ENCODE measurements at places on chromosomes 7 and 10. TPM values are rescaled to one million over a fixed set of nuclear protein-coding genes. Genes with fewer than 3 reads are reported as not detected.
A peak's percentile ranks its signal among the peaks of the same experiment; 100 is the strongest.

DNA sequence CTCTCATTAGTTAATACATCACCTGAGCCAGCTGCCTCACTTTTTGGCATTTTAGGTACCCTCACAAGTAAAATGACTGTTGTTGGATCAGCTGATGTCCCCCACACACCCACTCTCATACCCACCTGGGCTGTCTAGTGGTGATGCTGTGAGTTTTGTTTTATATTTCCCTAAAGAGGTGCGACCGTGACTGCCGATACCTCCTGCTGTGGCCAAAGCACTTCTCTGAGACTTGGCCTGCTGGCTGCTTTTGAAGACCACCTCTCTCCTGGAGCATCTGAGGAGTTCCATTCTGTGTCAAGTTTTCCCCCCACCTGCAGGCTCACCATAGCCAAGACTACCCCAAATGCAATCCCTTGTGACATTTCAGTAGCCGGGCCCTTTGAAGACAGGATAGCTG is 6.4 kb upstream of the ACSL5 start:
- H3K36me3 ChIP-seq = no peaks in the 10 kb centered on the region
- no peak overlapping the region for H3K27ac ChIP-seq
- no peaks in the 10 kb centered on the region for H3K27me3 ChIP-seq
- H3K4me3 ChIP-seq = no peak overlapping the region

- no peaks in the 10 kb centered on the region for H3K27me3 ChIP-seq
- no peak overlapping the region for H3K27ac ChIP-seq
- peaks cover 17% of the 10 kb centered on the region for H3K36me3 ChIP-seq
- DNase-seq = no peak
- H3K4me3 ChIP-seq = no peak overlapping the region
Measured at GRCh38 chr10:100522107-100522801, 2.6 kb upstream of the SEC31B start.

DNA sequence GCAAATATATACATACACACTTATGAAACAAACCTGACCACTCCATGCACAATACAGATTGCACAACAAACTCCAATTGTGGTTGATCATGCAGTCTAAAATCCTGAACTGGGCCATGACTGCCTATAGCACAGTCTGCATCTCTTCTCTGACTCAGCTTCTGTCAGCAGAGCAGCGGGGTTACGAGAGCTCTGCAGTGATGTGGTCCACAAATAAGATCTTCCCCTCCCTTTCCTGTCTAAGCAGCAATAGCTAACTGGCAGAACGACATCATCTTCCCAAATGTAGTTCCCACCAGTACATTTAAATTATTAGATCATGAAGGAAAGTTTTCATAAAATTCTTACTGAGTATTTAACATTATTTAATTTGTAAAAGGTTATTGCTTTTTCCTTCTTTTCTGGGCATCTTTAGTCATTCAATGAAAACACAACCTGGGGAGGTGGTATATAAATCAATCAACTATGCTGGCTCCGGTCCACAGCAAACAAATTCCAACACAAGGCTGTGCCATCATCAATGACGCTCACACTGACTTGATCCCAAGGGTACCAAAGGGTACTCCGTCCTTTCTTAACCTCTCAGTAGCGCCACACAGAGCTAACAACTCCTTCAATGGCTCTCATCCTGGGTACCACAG is 17.1 kb downstream of the ARHGAP21 start:
- peaks cover 17% of the 10 kb centered on the region for H3K4me1 ChIP-seq
- H3K4me3 ChIP-seq = no peak overlapping the region
- peak; percentile 94 for DNase-seq

DNA sequence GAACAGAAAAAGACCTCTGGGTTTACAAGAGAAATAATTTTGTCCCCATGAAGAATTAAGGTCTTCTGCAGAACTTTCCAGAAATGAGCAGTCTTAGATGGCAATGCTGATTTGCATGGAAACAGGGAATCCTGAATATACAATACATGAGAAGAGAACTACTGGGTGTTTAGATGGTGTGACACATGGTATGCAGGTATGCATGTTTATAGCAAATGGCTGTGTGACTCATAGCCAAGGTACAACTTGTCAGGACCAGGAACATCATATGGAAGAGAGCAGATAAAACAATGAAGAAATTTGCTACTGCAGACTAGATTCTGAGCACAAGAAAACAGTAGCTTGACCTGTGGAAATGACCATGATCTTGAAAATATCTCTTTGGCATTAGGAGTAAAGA is 907.8 kb downstream of the GATA3 start:
- no peaks in the 10 kb centered on the region for H3K4me1 ChIP-seq
- no peak for DNase-seq
- H3K27me3 ChIP-seq = no peaks in the 10 kb centered on the region
- no peak overlapping the region for H3K27ac ChIP-seq

GRCh38 chr10:110919971-110920881 is 822 bp downstream of the SHOC2 start:
- peak overlapping the region; percentile 84 for H3K27ac ChIP-seq
- peak overlapping the region; percentile 97 for H3K4me3 ChIP-seq
- no peaks in the 10 kb centered on the region for H3K27me3 ChIP-seq
- peaks cover 20% of the 10 kb centered on the region for H3K4me1 ChIP-seq

DNA sequence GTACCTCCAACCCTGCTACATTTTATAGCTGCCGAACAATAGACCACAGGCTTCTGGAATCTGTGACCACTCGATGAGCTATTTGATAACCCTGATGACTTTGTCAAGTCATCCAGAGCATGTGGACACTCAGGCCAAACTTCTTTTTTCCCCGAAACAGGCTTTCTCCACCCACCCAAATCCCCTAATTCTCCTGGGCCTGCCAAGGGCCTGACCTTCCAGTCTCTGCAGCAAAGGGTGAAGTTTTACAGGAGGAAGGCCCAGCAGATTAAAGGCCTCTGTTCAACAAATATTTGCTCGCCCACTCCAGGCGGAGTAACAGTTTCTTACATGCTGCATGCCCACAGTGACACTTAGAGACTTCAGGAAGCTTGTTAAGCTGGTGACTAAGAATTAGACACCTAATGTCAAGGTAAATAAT is 2.0 kb downstream of the JCAD start:
- H3K27me3 ChIP-seq = no peaks in the 10 kb centered on the region
- H3K36me3 ChIP-seq = no peaks in the 10 kb centered on the region
- H3K4me3 ChIP-seq = peak overlapping the region; percentile 16
- peak; percentile 29 for DNase-seq

- H3K4me3 ChIP-seq = no peak overlapping the region
- H3K27me3 ChIP-seq = peaks cover 13% of the 10 kb centered on the region
- H3K27ac ChIP-seq = no peak overlapping the region
Measured at GRCh38 chr10:113397047-113397446, 155.8 kb upstream of the HABP2 start.

DNA sequence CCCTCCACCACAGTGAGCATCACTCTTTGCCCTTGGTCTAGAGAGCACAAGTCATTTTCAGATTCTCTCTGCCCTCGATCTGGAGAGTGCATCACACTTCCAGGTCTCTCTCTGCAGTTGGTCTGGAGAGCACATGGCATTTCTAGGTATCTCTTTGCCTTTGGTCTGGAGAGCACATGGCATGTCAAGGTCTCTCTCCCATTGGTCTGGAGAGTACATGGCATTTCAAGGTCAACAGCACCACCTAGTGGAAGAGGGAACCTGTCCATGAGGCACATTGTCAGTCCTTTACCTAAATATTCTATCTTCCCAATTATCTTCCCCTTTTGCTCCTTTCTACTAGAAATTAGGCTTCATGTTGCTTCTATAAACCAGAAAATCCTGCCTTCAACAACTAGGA is 1139.4 kb downstream of the XPNPEP1 start:
- no peak overlapping the region for H3K27ac ChIP-seq
- H3K27me3 ChIP-seq = no peaks in the 10 kb centered on the region
- peak; percentile 31 for DNase-seq

GRCh38 chr10:98472196-98472595 is 25.5 kb upstream of the HPS1 start:
- peaks cover 5% of the 10 kb centered on the region for H3K4me1 ChIP-seq
- H3K4me3 ChIP-seq = no peak overlapping the region
- no peak for DNase-seq

- no peak overlapping the region for H3K4me3 ChIP-seq
- no peak for DNase-seq
- H3K27me3 ChIP-seq = no peaks in the 10 kb centered on the region
- H3K36me3 ChIP-seq = no peaks in the 10 kb centered on the region
Measured at GRCh38 chr10:95832216-95833041, 75.3 kb upstream of the CC2D2B start.

- no peaks in the 10 kb centered on the region for H3K27me3 ChIP-seq
- H3K4me3 ChIP-seq = no peak overlapping the region
- H3K27ac ChIP-seq = no peak overlapping the region
- H3K36me3 ChIP-seq = no peaks in the 10 kb centered on the region
- H3K4me1 ChIP-seq = peaks cover 26% of the 10 kb centered on the region
Measured at GRCh38 chr10:679556-679955, 9.9 kb downstream of the DIP2C start.

- H3K27me3 ChIP-seq = no peaks in the 10 kb centered on the region
- no peak overlapping the region for H3K4me3 ChIP-seq
- DNase-seq = peak; percentile 50
- peaks cover 12% of the 10 kb centered on the region for H3K4me1 ChIP-seq
- H3K36me3 ChIP-seq = no peaks in the 10 kb centered on the region
Measured at GRCh38 chr7:36040679-36041078, 112.4 kb upstream of the EEPD1 start.

DNA sequence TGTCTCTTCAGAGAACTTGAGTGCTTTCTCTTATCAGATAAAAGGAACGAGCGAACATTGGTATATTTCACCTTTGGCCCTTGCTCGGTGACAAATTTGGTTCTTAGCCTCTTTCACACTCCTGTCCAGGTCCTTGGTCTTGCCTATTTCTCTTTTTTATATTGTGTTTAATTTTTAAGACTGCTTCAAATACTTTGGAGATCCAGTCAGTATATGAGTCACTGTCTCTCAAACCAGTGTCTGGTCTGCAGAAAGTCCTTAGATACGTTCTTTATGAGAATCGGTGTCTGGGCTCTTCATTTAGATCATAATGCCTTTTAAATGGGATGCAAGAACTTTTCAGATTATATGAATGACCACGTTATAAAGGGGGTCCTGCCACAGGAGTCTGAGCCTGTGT is 55.0 kb downstream of the PIK3AP1 start:
- peak overlapping the region; percentile 60 for H3K27ac ChIP-seq
- DNase-seq = peak; percentile 86
- H3K4me1 ChIP-seq = peaks cover 17% of the 10 kb centered on the region
- peaks cover under 1% of the 10 kb centered on the region for H3K27me3 ChIP-seq
- peak overlapping the region; percentile 1 for H3K4me3 ChIP-seq

- no peak for DNase-seq
- H3K27ac ChIP-seq = no peak overlapping the region
- H3K4me1 ChIP-seq = peaks cover 4% of the 10 kb centered on the region
Measured at GRCh38 chr7:66769833-66770512, 29.4 kb downstream of the RABGEF1 start.

- no peaks in the 10 kb centered on the region for H3K4me1 ChIP-seq
- no peak overlapping the region for H3K4me3 ChIP-seq
- no peaks in the 10 kb centered on the region for H3K36me3 ChIP-seq
- DNase-seq = no peak
- H3K27me3 ChIP-seq = peaks cover 4% of the 10 kb centered on the region
- H3K27ac ChIP-seq = no peak overlapping the region
Measured at GRCh38 chr7:36002900-36003299, 150.2 kb upstream of the EEPD1 start.

- H3K4me3 ChIP-seq = no peak overlapping the region
- no peak overlapping the region for H3K27ac ChIP-seq
- no peaks in the 10 kb centered on the region for H3K27me3 ChIP-seq
- no peak for DNase-seq
Measured at GRCh38 chr7:158133515-158134271, 453.9 kb downstream of the PTPRN2 start.

DNA sequence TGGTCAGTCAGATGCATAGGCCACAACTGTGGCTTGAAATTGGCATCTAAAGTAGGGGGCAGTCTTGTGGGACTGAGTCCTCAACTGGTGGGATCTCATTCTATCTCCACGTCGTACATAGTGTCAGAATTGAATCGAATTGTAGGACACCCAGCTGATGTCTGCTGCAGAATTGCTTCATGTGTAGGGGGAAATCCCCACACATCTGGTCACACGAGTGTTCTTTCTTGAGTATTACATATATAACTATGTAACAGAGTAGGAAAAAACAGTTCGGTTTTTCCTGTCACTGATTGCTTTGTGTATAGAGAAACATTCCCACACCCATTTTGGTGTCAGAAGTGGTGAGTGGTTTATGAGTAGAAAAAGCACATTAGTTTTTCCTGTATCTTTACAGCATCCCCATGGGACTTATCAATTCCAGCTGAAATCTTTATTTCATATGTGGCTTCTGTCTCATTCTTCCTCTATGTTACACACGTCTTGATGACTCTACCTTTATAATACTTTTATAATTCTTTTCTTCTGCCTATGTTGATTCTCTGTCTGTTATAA is 79.4 kb upstream of the PCGF5 start:
- H3K36me3 ChIP-seq = no peaks in the 10 kb centered on the region
- DNase-seq = no peak
- H3K4me1 ChIP-seq = no peaks in the 10 kb centered on the region
- H3K4me3 ChIP-seq = no peak overlapping the region

DNA sequence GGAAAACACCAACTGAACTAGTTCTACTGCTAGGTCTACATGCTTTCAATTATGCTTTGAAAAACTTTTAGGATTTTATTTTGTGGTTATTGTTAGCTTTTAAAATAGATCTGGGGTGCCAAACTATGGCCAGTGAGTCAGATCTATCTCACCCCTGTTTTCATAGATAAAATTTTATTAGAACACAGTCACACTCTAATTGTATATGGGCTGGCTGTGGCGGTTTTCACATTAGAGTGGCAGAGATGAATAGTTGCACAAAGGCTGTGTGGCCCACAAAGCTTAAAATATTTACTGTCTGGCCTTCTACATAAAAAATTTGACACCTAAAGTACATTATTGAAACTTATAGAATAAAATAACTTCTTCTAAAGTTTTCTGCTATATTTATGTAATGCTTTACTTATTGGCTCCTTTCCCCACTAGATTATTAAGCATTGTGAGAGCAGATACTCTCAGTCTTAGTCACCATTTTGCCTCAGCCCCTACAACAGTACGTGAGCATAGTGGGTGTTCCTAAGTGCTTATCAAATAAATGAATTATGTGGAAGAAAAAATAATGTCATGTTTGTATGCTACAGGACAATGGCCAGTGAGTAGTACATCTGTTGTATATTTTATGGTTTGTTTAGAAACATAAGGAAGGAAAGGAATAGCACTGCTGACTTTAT is 5.4 kb upstream of the SUV39H2 start:
- peak overlapping the region; percentile 7 for H3K27ac ChIP-seq
- peaks cover 14% of the 10 kb centered on the region for H3K4me1 ChIP-seq

DNA sequence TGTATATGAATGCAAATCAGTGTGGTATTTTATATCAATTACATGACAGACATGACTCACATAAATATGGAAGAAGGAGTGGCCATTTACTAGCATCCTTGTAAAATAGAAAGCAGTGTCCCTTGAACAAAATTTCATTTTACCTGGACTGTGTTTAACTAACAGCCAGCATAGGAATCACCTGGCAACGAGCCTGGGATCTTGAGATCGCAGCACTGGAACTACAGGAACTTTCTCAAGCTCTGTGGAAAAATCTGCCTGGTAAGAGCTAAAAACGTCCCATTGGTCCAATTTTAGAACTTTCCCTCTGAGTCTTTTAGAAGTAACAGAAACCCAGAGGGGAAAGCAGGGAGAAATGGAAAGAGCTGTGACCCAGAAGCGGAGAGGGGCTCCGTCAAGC is 68.9 kb upstream of the AMPH start:
- H3K4me3 ChIP-seq = no peak overlapping the region
- DNase-seq = no peak
- H3K36me3 ChIP-seq = no peaks in the 10 kb centered on the region
- H3K4me1 ChIP-seq = no peaks in the 10 kb centered on the region
- H3K27me3 ChIP-seq = no peaks in the 10 kb centered on the region

Gene TUBB8
- total RNA-seq = not detected

Gene R3HCC1L
- total RNA-seq = 19.9 TPM

Gene FGFBP3
- total RNA-seq = 3.3 TPM

Gene COBL
- total RNA-seq = 3.6 TPM

Gene TSPAN12
- total RNA-seq = 9.8 TPM

Gene FGFR2
- total RNA-seq = 11.8 TPM

Gene HOXA1
- 0.23 TPM for total RNA-seq

Gene TMEM236
- 0.14 TPM for total RNA-seq

Gene ACHE
- total RNA-seq = 18.9 TPM

Measured in astrocyte (in vitro differentiated cells and primary cell).